ENCODE measurements at places on chromosomes 5 and 9.

DNA sequence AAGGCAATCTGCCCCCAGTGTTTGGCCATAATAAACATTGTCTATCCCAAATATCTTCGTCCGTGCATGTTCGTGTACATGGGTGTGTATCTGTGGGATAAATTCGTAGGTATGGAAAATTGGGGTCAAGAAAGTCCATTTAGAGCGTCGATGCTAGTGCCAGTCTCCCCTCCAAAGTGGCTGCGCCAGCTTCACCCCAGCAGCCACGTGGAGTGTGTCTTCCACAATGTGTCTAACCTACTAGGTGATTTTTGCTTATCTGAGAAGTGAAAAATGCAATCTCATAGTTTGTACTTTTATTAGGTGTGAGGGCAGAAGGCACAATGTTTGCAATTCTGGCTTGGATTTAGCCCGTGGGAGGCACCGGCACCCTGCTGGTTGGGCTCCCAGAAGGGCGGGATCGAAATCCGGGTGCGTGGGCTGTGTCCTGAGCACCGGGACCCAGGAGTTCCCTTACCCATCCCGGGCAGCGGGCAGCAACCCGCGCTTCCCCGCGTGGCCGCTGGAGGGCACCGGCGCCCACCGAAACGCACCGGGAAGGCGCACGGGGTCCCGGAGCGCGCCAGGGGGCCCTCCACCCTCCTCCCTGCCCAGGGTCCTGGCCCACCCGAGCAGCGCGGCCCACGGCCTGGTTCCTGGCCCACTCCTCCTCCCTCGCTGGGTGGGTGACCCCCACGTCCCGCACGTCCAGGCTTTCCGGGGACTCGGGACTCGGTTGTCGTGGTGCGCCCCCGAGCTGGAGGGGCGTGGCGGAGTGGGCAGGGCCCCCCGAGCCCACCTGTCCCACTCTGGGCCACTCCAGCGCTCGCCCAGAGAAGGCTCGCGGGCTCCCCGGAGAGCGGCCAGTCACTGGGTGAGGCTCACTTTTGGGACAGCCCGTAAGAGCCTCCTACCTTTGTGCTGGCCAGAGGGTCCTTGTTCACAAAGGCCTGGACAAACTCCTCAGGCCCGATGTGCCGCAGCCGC is 55.4 kb upstream of the RNF130 start:
- DNase-seq: no peak

DNA sequence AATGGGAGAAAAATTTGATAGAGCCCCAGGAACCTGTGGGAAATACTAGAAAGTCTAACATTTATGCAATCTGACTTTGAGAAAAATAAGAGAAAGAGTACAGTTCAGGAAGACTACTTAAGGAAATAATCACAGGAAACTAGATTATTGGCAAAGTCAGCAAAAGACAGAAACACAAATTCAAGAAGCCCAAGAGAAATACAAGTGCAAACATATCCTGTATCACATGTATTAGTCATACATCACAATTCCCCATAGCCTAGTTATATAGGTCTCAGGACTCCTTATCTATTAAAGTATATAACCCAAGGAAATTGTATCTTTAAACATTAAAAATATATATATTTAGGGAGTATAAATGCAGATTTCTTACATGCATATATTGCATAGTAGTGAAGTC is 100.8 kb downstream of the HOMER1 start:
- DNase-seq: no peak

DNA sequence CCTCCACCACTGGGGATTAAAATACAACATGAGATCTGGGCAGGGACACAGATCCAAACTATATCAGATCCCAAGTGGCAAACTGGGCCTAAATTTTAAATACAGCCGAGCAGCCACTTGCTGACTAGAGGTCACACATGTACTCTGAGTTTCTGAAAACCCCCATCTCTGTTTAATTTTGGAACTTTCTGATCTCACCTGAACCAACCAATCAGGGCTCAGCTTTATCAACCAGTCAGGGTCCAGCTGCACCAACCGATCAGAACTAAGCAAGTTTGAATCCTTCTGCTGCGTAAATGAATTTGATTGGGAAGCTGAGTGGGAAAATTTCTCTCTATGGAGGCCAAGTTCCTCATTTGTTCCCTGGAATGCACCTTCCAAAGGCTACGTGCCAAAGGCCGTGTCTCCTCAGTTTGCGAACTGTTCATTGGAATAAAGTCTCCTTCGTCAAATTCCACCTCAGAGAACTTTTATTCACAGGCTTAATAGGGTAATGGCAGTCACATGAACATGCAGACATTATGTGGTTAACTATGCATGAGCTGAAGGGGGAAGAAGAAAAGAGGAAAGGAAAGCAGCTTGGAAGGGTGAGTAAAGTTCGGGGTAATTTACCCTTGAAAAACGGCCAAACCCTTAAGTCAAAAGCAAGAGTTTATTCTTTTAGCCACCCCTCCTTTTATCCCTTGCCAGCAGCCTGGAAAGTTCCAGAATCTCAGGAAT is 3.7 kb downstream of the CD180 start:
- DNase-seq: no peak

DNA sequence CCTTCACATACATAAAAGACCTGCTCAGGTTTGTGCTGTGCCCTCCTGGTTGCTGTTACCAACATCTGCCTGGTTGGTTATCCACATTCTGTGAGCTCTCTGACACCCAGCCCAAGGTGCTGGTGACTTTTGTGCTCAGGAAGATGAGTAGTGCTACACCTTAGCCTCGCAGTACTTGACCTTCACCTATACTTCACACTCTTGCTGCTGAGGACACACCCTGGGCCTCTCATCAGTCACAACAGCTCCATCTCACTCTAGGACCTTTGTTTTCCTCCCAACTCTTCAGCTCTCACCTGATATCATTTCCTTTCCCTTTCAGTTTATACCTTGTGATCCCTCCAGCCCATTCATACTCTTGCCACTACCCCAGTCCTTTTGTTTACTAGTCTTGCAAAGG is 10.7 kb upstream of the SLC22A5 start:
- DNase-seq: no peak

DNA sequence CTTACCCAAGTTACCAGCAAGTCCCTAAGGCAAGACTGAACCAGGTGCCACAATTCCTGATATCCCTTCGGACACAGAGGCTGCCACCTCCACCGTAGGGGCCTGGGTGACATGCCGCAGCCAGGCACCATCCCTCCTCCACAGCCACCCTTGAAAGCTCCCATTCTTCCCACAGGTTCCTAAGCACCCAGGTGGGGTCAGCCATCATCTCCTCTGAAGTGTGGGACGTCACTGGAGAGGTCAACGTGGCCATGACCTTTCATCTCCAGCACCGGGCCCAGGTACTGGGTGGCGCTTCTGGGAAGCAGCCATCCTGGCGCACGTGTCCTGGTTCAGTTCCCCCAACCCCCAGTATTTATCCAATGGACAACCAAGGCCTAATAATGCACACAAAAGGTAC is 8.2 kb downstream of the ADGRD2 start:
- no peak for DNase-seq
